ENCODE measurements at places on chromosomes 4 and X.

- no peak for DNase-seq
These were observed 327.1 kb downstream of the STIM2 start for GRCh38 chr4:27187786-27188185.

- no peak for DNase-seq
These were observed 28.2 kb downstream of the PNMA6E start for GRCh38 chrX:153372949-153373348.

DNA sequence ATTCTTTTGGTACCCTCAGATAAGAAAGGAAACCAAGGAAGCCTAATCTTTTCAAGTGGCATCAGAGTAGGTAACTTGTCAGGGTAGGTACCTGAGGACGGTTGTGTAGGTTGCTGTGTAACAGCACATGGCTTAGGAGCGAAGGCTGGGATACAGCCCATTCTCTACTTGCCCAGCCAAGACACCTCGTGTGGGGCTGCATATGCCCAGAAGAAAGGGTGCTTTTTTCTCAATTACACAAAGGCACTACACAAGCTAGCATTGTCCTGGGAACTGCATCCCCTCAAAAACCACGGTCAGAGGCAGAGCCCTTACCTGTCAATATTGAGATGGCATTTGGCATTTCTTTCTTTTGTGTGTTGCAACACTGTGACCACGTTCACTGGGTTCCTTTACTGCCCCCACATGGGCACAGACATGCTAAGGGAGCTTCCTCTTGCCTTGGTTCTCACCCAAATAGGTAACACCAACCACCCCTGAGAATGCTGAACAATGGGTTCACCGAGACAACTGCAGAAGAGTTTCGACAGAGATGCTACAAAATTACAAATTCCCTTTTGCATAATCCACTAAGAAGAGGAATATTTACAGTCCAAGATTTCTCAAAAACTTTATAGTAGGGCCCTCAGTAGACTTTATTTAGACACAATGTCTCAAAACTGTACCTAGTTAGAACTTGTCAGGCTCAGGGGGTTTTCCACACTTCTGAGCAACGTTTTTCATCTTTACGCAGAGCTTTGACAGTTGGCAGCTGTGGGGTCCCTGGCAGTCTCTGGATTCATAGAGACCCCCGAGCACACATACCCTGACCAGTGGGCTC lies 35.8 kb upstream of the TNIP3 start:
- DNase-seq: no peak

- DNase-seq: no peak
These were observed 907.1 kb downstream of the RPA4 start for GRCh38 chrX:97790850-97791249.

DNA sequence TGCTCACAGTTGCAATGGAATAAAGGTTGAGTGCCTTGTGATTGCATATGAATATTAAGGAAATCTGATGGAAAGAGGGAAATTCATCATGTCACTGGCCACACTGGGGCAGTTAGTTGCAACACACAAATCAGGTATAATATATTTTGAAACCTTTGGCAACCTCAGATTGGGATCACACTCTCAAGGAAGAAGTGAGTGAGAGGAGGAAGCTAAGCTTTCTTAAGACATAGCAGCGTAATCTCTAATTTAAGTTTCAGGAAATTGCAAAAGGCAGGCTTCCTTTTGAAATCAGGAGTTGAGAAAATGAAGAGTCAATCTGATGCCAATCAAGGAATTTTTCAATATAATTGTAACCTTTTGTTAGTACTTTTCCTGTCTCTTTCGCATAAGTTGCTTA lies 12.3 kb upstream of the CLTRN start:
- DNase-seq: no peak

- no peak for DNase-seq
These were observed 152.8 kb downstream of the ENPP6 start for GRCh38 chr4:184064877-184065276.

DNA sequence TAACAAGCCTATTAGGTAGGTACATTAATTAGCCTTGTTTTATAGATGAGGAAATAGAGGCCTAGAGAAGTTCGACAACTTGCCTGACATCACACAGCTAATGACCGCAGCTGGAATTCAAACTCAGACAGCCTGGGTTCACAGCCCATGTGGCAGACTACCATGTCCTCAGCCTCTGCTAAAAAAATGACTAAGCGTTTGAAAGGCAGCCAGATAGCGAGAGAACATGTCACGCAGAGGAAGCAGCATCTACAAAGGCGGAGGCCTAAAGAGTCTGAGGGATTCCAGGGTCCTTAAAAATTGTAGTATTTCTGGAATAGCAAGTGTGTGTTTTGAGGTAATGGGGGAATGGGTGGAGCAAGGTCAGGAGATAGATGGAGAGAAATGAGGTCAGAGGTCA lies 33.2 kb upstream of the BMP15 start:
- no peak for DNase-seq

DNA sequence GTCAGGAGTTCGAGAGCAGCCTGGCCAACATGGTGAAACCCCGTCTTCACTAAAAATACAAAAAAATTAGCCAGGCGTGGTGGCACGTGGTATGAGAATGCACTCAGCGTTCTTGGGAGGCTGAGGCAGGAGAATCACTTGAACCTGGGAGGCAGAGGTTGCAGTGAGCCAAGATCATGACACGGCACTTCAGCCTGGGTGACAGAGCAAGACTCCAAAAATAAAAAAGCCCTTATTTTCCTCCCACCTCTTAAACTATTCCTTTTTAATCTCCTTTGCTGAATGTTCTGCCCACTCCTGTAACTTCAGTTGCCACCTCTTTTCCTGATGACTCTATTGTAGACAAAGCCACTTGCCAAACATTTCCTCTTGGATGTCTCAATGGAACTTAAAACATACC lies 72.6 kb downstream of the TAF1 start:
- DNase-seq: no peak

- DNase-seq: no peak
These were observed 75.9 kb upstream of the UCP1 start for GRCh38 chr4:140644470-140645185.

GRCh38 chr4:138475116-138475515 lies 233.0 kb upstream of the SLC7A11 start:
- DNase-seq: no peak

DNA sequence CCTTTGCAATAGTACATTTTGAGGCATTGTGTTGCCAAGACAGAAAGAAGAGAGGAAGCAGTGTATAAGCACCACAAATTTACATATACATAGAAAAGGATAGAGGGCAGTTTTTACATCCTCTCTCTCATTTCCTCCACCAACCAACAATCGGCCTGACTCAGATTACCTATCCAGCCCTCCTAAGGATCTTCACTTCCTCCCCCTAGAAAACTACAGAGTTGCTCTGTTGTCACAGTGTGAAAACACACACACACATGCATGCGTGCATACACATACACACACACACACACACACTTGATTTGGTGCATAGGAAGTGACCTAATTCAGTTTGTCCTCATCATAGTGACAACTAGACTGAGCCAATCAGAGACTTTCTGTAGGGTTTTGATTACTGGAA lies 98.8 kb upstream of the SPRY1 start:
- no peak for DNase-seq

- no peak for DNase-seq
These were observed 113.0 kb downstream of the NHS start for GRCh38 chrX:17488036-17488435.

- DNase-seq: no peak
These were observed 212.4 kb upstream of the TTC29 start for GRCh38 chr4:147157860-147158701.

DNA sequence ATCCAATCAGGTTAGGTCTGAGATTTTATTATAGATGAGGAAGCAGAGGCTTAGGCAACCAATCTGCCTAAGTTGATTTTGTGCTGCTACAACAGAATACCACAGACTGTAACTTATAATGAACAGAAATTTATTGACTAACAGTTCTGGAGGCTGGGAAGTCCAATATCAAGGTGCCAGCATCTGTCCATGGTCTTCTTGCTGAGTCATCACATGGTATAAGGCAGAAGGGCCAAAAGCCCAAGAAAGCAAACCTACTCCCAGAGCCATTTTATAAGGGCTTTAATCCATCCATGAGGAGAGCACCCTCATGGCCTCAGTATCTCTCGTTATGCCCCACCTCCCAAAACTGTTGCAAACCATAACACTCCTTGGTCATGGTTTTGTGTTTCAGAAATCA lies 55.8 kb downstream of the GPAT3 start:
- no peak for DNase-seq

GRCh38 chrX:153768311-153769157 lies 4.5 kb downstream of the PLXNB3 start:
- no peak for DNase-seq

DNA sequence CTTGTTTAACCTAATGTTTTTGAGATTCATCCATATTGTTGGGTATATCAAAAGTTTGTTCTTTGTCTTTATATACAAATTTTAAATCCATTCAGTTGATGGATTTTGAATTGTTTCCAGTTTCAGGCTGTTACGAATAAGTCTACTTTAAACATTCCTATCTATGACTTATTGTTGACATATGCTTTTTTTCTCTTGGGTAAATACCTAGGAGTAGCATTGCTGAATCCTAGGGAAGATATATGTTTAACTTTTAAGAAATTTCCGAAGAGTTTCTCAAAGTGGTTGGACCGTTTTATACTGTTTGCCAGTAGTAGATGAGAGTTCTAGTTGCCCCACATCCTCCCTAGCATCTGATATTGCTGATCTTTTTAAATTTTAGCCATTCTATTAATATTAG lies 60.9 kb upstream of the IL13RA1 start:
- DNase-seq: no peak

GRCh38 chr4:124530464-124531077 lies 182.0 kb downstream of the ANKRD50 start:
- DNase-seq: no peak

DNA sequence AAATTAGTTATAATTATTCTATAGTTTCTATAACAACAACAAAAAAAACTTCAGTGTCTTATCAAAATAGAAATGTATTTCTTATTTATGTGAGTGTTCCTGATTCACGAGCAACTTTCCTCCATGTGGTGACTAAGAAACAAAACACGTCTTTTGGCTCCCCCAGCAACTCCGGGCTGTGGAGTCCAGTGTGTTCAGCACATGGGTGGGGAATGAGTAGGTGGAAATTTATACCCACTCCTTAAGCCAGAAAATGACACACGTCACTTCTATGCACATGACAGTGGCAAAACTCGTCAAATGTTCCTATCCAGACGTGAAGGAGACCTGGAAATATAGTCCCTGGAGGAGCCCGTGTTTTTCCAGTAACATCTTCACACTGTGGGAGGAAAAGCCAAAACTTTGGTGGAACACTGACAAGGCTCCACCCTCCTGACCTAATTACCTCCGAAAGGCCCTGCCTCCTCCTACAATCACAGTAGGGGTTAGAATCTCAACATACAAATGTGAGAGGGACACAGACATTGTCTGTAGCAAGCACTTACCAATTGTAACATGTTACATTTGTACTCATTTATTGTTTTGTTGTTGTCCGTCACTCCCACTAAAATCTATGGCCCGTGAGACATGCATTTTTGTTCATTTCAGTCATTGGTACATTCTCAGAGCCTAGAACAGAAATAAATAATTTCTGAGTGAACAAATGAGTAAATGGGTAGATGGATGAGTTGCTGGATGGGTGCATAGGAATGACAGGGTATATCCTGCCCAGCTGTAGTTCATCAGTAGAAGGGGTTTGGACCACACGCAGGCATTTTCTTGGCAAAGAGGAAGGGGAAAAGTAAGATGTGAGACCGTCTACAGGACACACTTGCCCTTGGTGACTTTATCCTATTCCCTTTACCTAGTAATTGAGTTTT lies 605.8 kb upstream of the TENM3 start:
- no peak for DNase-seq

- DNase-seq: peak; percentile 56
These were observed 5.0 kb downstream of the TACC3 start for GRCh38 chr4:1726146-1726934.

DNA sequence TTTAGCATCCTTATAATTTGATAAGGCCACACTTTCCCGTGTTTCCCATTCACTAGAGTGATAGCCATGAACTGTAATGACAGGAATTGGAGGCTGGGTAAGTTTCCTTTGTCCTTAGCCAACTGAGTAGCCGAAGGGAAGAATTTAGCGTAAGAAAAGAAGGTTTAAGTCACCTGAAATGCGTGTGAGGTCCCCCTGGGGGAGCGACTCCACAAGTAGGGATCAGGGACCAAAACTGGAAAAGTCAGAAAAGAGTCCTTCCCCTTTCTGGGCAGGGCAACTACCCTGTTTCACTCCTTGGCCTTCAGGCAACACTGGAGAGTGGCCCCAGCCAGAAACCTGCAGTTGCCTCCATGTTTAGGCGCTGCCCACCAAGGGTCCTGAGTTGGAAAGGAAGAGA lies 81.6 kb upstream of the MED14 start:
- no peak for DNase-seq

DNA sequence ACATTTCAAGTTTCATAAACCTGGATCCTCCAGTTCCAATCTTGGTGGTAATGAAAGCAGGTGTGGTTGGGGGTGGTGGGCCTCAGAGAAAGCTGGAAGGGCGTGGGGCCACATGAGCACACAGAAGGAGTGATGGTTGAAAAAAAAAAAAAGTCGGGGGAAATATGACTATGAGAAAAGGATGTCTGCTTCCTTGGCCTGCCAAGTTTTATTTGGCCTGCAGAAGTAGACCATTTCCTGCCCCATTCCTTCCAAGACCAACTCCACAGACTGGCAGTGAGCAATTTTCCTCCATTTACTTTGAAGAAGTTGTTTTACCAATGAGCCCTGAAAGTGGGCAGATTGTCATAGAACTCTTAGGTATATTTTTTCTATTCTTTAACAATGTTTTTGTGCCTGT lies 43.3 kb downstream of the LNX1 start:
- DNase-seq: no peak

- DNase-seq: no peak
These were observed 1629.2 kb upstream of the ADGRL3 start for GRCh38 chr4:59570860-59571476.

GRCh38 chr4:129264008-129264657 lies 168.2 kb downstream of the C4orf33 start:
- DNase-seq: no peak

DNA sequence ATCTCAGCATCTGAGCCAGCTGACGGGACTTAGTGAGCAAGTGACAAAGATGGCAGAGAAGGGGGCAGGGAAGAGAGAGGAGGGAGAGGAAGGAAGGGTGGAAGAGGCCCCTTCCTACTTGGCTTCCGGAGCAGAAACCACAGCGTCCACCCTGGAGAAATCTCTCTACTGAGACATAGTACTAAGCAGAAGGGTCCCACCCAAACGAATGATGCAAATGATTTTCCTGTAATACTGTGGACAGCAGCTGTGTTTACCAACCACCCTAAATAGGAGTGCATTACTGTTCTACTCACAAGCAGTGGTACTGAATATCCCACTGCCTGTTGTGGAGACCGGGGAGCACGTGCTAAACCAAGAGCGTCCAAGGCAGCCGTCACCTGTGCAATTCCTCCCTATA lies 29.4 kb downstream of the DTHD1 start:
- DNase-seq: no peak

DNA sequence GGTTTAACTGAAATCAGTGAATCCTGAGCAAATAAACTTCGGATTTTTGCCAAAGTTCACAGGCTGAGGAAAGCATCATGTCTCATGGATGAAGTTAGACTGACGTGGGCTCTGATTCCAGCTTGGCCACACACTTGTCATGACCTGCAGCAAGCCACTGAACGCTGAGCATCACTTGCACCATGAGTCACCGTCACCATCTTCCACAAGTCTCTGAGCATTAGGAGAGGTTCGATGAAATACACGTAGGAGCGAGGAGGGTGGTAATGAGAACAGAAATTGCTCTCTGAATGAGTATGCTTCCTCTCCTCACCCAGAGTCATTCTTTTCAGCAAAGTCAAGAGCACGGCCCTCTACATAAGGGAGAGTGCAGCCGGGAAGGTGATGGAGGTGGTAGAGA lies 3.8 kb upstream of the TRIML2 start:
- DNase-seq: no peak

All from NCI-H774 (cell line).